ENCODE measurements at places on chromosomes 4 and X.
A peak's percentile ranks its signal among the peaks of the same experiment; 100 is the strongest.

DNA sequence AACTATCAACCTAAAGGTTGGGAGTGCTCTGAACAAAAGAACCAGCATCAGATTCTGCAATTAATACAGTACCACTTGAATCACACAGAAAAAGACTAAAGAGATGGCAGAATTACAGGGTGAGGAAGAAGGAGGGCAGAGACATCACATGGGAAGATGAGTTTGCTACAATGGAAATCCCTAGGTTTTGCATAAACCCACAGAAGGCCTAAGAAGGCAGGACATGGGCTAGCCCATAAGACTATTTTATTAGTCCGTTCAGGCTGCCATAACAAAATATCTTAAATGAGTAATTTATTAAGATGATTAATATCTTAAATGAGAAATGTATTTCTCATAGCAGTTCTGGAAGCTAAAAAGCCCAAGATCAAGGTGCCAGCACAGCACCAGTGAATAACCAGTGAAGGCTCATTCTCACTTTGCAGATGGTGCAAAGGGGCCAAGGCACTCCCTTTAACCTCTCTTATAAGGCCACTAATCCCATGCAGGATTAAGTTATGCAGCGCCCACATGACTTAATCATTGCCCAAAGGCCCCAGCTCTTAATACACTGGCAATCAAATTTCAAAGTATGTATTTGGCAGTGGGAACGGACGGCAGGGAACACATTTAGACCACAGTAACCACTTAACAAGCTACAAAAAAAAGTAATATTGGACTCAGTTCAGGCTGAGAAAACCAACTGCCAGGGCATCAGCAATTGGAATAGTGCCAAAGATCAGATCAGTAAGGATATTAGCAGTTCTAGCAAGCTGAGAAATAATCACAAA is 47.6 kb upstream of the NEUROG2 start:
- no peak for DNase-seq

GRCh38 chr4:7462509-7462971 is 27.8 kb upstream of the PSAPL1 start:
- DNase-seq = peak; percentile 10

GRCh38 chr4:120801137-120801758 is 121.3 kb downstream of the PRDM5 start:
- peak; percentile 69 for DNase-seq

GRCh38 chr4:40241941-40242340 is 45.1 kb downstream of the RHOH start:
- DNase-seq = no peak

DNA sequence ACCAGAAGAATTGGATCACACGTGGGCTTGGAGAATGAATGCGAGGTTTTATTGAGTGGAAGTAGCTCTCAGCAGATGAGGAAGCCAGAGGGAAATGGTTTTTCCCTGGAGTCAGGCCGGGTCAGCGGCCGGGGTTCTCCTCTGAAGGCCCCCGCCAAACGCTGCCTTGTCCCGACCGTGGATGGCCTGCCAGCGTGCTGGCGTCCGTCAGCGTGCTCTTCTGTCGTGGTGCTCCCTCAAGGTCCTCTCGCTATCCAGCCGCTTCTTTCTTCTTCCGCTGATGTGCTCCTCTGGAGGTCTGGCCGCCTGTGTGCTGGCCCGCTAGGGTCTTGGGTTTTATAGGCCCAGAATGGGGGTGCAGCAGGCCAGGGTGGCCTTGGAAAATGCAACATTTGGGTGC is 632.2 kb downstream of the TRAM1L1 start:
- DNase-seq = no peak

DNA sequence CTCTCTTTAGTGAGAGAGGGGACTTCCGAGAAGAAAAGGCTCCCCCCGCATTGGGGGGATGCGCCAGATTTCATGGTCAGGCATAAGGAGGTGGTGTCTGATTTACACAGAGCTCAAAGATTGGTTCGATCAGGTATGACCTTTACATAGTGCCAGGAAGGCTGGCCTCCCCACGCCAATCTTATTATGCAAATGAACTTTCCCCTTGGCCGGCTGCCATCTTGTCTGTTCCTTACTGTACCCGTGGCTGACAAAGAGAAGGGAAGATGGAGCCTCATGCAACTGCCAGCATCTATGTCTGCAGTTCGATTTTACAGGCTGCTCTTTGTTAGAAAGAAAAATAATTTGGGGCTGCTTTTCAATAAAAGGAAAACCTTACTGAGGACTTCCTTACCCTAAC is 197.2 kb downstream of the GPM6A start:
- DNase-seq = no peak

GRCh38 chrX:130874751-130875150 is 28.3 kb downstream of the ENOX2 start:
- peak; percentile 45 for DNase-seq

GRCh38 chr4:111405989-111406388 is 739.3 kb upstream of the FAM241A start:
- DNase-seq = no peak

GRCh38 chr4:4386296-4386735 is 586 bp upstream of the NSG1 start:
- DNase-seq = no peak

DNA sequence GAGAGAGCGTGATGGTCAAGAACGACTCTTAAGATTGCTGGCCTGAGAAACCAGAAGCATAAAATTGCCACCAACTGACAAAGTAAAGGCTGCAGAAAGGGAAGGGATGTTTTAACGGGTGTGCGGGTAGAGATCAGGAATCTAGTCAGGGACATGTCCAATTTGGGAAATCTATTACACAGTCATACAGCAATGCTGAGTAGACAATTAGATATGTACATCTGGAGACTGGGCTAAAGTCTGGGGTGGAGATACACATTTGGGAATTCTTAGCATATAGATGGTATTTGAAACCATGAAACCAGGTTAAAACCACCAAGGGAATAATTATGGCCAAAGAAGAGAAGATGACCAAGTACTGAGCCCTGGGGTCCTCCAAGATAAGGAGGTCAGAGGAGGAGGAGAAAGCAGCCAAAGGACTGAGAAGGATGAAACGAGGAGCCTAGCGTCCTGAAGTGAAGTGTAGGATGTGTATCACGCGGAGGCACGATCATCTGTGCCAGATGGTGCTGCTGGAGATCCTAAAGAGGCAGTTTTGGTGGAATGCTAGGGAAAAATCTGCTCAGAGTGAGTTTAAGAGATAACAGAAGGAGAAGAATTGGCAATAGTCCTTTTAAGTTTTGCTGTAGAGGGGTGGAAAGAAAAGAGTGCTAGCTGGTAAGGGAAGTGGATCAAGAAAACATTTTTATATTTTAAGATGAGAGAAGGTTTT is 36.5 kb downstream of the SEC24D start:
- no peak for DNase-seq

DNA sequence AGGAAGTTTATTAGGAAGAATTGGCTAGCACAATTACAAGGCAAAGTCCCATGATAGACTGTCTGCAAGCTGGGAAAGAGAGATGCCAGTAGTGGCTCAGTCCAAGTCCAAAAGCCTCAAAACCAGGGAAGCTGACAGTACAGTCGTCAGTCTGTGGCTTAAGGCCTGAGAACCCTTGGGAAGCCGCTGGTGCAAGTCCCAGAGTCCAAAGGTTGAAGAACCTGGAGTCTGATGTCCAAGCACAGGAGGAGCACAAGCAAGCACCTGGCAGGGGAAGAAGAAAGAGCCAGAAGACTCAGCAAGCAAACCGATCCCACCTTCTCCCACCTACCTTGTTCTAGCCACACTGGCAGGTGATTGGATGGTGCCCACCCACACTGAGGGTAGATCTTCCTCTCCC is 51.3 kb upstream of the TMEM150C start:
- no peak for DNase-seq

DNA sequence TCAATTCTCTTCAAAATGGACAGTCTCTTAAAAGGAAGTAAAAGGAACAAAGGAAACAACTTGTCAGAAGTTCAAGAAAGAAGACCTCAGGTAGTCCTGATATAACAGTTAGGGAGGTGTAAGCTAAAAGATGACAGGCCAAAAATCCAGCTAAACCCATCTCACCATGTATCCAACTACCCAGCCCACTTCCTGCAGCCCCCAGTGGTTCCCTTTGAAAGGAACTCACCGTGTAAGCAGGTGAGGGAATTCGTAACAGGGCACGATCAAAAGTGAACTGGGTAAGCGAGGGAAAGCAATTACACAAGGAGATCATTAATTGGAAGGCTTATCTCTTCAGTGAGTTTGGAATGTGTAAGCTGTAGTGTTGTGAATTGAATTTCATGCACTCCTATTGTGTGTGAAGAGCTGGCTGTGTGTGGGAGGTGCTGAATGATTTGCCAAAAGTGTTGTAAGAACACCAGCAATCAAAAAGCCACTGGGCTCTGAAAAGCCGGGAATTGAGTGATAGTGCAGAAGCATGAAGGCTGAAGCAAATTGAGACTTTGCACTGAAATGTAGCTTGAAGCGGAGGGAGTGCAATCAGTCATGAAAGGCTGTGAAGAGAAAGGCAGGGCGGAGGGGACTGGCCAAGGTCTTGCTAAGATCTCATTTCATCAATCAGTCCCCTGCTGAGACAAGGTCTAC is 914.2 kb upstream of the LCORL start:
- no peak for DNase-seq

- no peak for DNase-seq
These were observed 99.6 kb upstream of the INTU start for GRCh38 chr4:127533028-127533700.

GRCh38 chrX:17839269-17839668 is 21.8 kb downstream of the RAI2 start:
- DNase-seq = no peak

DNA sequence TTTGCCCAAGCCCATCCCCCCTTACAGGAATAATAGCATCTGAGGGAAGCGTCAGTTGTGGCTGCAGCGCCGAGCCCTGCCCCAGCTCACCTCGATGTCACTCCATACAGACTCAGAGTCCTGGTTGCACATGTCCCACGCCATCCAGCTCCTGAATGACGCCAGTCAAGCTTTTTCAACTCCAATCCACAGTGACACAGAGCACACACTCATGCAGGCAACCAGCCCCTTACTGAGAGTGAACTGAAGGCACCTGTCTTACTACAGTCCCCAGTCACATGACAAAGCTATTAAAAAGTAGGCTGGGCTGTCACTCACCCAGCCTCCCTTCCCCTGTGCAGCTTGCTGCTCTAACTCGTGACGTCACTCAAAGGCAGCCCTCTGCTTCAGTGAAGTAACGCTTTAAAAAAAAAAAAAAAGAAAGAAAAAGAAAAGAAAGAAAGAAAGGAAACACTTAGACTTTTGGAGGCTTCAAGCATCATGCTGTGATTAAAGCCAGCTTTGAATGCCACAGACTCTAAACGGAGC is at the start of gene PPARGC1A:
Gene PPARGC1A (minus strand): TSS at position 234 of the 528 bp plus-strand sequence. CDS start 90 bp downstream, at position 144.
- peak; percentile 32 for DNase-seq

- DNase-seq = no peak
These were observed 404.7 kb upstream of the CNKSR2 start for GRCh38 chrX:20969565-20969964.

- DNase-seq = peak; percentile 70
These were observed 64.8 kb upstream of the STOX2 start for GRCh38 chr4:183840311-183840710.

DNA sequence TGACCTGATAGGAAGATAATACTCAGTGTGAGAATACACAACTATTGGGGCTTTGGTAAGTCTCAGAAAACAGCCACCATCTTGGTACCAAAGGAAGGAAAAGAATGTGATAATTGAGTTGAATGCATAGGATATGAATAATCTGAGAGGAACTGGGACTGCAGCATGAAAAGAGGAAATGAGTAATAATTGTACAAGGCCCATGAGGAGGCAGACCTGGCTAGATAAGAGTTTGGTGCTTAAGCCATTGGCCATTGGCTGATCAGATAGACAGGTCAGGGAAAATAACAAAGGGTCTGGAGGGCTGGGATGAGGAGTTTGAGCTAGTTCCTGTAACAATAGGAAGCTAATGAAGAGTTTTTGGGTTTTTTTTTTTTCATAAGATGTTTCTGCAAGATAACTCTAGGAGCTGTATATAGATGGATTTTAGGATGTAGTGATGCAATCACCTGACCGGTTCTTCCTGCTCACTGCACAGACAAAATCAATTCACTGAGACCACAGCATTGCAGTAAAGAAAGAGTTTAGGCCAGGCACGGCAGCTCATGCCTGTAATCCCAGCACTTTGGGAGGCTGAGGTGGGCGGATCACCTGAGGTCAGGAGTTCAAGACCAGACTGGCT is 5.3 kb upstream of the TRMT2B start:
- peak; percentile 62 for DNase-seq

DNA sequence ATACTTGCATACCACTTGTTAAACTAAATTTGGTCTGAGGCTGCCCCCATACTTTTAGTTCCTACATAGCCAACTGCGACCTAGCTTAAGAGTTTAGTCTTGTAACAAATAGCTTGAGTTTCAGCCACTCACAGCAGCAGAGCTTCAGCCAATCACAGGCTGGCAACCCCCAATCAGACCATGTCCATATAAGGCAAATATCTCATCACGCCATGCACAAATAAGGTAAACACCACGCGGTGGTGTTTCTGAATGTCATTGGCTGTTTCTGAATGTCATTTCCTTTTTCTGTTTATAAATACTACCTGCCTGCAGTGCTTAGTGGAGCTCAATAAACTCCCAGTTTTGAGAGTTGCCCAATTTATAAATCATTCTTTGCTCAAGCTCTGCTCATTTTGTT is 143.1 kb upstream of the MAD2L1 start:
- no peak for DNase-seq

GRCh38 chrX:10507181-10507580 is 113.2 kb downstream of the MID1 start:
- peak; percentile 62 for DNase-seq

DNA sequence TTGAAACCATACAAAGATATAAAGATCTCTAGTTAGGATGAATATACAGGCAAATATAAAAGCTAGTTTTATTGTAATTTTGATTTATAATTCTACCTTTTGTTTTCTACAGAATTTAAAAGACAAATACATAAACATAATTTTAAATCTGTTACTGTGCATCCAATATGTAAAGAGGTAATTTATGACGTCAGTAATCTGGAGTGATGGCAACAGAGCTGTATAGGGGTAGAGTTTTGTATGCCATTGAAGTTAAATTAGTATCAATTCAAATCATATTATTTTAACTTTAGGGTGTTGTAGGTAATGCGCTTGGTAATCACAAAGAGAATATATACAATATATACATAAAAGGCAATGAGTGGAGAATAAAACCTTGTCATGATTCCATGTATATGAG is 183.7 kb upstream of the ARHGAP24 start:
- no peak for DNase-seq

- DNase-seq = no peak
These were observed 12.7 kb downstream of the DRP2 start for GRCh38 chrX:101232316-101232715.

- DNase-seq = peak; percentile 61
These were observed 11.5 kb upstream of the GABRE start for GRCh38 chrX:151985955-151986354.
